ENCODE measurements at places on chromosomes 4 and X. TPM values are rescaled to one million over a fixed set of nuclear protein-coding genes. Genes with fewer than 3 reads are reported as not detected.

GPR143 gene
- 0.20 TPM for polyA plus RNA-seq

IL3RA gene
- 0.16 TPM for polyA plus RNA-seq

CPE gene
- polyA plus RNA-seq, result 0.10 TPM

SRPX gene
- polyA plus RNA-seq, result not detected

KLF8 gene
- 0.54 TPM for polyA plus RNA-seq

FRMPD4 gene
- polyA plus RNA-seq, result not detected

ACTRT1 gene
- not detected for polyA plus RNA-seq

TREX2 gene
- 1.6 TPM for polyA plus RNA-seq

NUDT11 gene
- polyA plus RNA-seq, result 0.09 TPM

SLC6A14 gene
- not detected for polyA plus RNA-seq

DNA sequence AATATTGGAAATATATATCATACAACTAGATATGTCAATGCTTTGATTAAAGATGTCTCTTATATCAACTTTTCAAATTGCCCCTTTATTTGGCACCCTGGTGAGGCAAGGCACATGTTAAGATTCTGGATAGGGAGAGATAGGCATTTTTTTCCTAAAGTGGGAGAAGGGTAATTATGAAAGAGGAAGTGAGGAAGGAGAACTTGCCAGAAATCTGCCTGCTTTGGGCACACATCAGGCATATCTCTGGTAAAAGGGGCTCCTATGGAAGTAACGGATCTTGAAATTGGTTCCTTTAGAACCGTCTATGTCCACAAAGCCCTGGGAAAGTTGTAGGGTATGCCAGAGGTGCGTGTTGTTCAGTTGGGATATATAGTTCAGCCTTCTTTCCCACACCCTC is 5.7 kb downstream of the IL15 start:
- DNase-seq, result no peak

DNA sequence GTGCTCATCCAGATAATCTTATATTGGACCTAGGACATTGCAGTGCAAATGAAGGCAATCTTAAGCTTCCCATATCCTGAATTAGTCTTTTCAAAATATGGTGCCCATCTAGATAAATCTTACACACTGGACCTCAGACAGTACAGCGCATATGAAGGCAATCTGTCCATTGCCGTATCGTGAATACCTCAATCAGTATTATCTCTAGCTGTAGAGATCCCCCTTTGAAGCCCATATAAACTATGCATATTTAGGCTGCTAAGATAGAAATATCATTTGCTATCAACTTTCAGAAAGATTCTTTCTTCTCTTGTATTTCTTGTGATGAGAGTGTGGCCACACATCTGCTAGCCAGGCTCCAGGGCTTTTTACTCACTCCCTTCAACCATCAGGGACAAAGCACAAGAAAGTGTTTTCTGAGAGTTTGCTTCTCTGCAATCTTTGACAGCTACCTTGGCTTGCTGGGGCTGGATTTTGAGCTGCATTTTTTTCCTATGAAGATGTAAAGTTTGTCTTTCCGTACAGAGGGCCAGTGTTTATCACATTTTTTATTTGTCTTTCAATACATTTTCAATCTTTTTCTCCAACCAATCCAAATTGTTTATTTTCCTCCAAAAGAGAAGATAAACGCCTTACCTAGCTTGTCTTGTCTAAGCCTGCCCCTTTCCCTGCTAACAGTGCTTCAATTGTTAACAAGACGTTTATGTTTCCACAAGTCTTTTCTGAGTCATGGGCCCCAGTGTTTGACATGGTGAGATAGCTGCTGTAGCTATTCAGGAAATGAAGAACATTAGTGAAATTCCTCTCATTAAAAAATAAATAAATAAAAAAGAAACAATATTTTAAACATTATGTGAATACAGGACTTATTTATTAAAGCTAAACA is 57.6 kb upstream of the FAT1 start:
- no peak for DNase-seq

GRCh38 chr4:146059865-146060264 is 115.7 kb upstream of the LSM6 start:
- no peak for DNase-seq

GRCh38 chrX:154294791-154295574 is at the start of gene TEX28:
Gene TEX28, minus strand, starts transcription at chrX:154295124. Its CDS starts 3,007 bp downstream, at chrX:154292117.
- no peak for DNase-seq

DNA sequence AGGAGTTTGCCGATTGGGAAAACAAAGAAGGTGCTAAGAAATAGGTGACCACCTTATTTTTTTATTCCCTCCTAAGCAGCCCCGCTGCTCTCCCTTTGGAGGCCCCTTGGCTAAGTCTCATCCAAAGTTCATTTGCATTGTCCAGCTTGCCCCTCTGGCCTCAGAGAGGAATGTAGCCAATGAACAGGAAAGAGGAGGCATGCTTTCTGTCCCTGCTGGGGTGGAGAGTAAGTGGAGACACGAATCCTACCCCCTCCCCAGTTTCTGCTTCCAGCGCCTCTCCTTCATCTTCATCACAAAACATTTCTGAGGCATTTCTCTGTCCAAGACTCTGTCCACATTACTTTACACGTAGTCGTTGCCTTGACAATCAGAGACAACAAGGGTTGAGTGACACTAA is 38.7 kb downstream of the NLGN3 start:
- DNase-seq, result no peak

DNA sequence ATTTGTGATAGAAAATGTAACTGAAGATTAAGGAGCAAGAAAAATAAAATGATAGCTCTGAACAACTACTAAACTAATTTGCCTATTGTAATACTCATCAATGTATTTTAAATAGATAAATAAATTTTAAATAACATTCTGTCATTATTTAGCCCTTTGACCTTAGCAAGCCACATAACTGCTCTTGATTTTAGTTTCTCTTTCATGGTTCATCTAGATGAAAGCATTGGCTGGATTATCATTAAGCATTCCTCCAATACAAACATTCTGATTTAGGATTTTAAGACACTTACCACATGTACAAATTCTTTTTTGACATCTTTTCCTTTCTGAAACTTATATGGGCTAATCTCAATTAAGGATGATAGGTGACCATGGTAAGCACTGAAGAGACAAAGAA is 8.5 kb downstream of the ETNPPL start:
- DNase-seq, result no peak

- DNase-seq, result no peak
Observed at GRCh38 chr4:37872310-37872988, 18.4 kb upstream of the TBC1D1 start.

- peak; percentile 68 for DNase-seq
Observed at GRCh38 chrX:109485470-109486340, 3.8 kb upstream of the GUCY2F start.

GRCh38 chrX:825991-826390 is 195.4 kb downstream of the SHOX start:
- no peak for DNase-seq

- DNase-seq, result no peak
Observed at GRCh38 chr4:159098482-159099127, 4.3 kb upstream of the RAPGEF2 start.

GRCh38 chrX:64188901-64189300 is 16.6 kb downstream of the AMER1 start:
- no peak for DNase-seq

DNA sequence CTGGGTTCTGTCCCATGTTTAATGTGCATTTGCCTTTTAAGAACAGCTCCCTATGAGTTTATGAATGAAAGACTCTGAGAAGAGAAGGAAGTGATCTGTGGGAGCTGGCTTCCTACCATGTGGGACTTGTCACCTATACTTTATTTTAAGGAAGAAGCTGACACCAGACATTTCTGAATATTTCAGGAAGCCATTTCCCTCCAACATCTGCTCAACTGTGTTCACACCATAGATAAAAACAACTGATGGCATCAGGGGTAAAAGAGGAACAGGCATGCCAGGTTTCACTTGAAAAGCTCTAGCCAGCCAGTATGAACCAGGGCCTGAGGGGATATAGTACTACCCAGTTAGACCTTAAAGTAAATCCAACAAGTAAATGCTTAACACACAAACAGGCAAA is 116.0 kb downstream of the COL4A6 start:
- no peak for DNase-seq

GRCh38 chr4:92483341-92483740 is 179.6 kb downstream of the GRID2 start:
- no peak for DNase-seq

- DNase-seq, result no peak
Observed at GRCh38 chr4:55398461-55398860, 2.7 kb downstream of the TMEM165 start.

GRCh38 chrX:72568406-72569092 is 4.1 kb downstream of the HDAC8 start:
- no peak for DNase-seq

DNA sequence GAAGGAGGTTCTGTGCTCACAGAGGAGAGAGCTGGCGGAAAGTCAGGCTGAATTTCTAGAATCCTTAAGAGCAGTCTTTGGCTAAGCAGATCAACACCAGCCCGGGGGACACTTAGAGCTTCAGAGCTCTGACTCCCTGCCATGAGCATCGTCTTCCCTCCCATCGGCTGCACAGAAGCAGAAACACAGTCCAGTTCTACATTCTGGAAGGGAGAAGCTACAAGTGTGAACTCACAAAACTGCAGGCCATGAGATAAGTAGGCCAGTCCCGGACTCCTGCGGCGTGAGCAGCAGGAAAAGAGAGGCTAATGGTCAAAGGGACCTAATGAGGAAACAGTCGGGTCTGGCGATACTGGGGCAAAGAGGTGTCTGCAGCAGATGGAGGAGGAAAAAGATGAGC is 211.5 kb downstream of the DHX15 start:
- no peak for DNase-seq

- no peak for DNase-seq
Observed at GRCh38 chr4:38889143-38889542, 21.5 kb downstream of the FAM114A1 start.

DNA sequence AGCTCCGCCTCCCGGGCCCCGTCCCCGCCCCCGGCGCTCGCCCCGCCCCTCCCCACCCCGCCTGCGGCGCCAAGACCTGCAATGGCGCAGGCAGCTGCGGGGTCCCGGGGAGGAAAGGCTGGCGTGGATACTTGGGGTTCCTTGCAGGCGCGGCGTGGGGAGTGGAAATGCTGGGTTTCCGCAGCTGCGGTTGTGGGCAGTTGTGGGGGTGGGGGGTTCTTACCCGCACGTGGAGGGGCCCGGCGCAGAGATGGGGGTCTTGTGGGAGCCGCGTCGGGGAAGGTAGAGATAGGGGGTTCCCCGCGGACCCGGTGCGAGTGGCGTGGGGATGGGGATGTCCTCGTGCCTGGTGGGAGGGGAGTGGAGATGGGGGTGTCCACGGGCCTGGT is 680 bp upstream of the ASMTL start:
- no peak for DNase-seq

DNA sequence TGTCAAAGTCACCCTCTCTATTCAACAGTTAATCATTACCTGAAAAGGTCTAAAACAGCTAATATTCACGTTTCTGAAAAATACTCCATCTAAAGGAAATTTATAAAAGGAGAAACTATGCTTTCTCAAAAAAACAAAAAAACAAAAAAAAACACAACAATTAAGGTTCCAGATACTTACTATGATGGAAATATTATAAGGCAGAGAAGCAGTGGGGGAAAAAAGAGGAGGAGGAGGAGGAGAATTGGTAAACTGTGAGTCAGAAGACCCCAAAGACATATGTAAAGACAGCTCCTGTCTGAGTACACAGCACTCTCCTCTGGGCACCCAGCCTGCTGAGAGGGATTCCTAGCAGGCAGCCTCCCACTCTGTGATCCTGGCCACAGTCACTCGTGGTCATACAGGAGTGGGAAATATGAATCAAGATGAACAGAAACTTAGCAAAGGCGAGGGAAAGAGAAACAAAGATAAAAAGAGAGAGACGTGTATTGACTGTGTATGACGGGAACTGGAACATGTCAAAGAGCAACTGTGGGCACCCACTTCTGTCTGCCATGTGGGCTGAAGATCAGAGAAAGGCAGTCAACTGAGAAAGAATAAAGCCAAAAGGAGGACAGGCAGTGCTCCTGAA is 12.5 kb downstream of the KLHL15 start:
- peak; percentile 47 for DNase-seq

- no peak for DNase-seq
Observed at GRCh38 chr4:32043248-32043633, 1323.1 kb downstream of the PCDH7 start.

DNA sequence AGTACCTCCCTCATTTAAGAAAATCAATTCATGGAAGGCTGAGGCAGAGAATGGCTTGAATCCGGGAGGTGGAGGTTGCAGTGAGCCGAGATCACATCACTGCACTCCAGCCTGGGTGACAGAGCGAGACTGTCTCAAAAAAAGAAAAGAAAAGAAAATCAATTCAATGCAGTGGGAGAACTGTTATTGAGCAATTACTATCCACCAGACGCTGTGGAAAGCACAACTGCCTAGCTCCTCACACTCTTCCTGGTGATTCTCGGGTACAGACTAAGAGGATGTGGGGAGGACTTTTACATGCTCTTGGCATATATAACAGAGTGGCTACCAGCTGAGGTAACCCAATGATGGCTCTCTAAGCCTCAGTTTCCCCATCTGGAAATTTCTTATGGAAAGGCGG is 2.7 kb upstream of the TMSB4X start:
- no peak for DNase-seq

DNA sequence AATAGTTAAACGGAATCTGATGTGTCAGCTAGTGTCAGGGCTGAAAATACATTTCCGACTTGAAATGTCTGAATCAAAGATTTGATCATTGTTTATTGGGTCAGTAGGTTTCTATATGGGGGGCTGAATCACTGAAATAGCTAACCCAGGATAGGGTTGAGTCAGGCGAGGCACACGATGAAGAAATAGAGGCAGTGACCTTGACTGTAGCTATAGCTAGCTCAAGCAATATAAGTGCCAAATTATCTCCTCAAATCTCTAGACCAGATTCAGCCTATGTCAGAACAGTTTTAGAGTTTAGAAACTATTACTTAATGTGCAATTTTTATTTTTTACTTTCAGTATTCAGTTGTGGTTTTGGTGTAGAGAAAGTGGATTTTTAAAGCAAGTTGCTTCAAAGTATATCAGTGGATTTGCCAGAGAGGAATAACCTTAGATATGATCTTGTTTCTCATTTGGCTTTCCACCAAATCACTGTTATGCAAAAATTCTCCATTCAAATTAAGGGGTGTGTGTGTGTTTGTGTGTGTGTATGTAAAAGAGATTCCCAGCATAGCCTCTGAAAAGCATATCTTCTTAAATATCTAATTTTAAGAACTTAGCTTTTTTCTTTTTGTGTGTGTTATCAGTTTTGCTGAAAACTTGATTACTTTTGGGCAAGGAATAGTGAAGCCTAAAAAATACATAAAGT is 100.3 kb upstream of the RPL34 start:
- DNase-seq, result no peak

- no peak for DNase-seq
Observed at GRCh38 chr4:131316086-131316485, 1833.0 kb upstream of the PCDH10 start.

DNA sequence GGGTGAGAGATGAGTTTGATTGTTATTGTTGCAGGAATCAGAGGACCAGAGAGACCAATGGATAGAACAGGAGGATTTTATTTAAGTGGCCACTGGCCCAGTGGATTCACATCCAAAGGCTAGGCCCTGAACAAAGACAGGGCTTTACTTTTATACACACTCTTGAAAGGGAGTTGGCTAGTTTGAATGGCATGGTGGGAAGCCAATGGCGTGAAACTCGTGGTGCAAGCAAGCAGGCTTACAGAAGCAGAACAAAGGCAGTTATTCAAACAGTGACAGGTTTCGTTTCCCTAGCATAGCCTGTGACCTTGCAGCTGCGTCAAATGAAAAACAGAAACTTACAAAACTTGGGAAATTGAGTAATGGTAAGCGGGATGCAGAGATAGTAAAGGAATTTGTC is 110.2 kb upstream of the PRDX4 start:
- no peak for DNase-seq

Data from naive thymus-derived CD4-positive, alpha-beta T cell (primary cell).